Activated CD4-positive, alpha-beta T cell treated with anti-CD3 and anti-CD28 coated beads, Interleukin-2, amount 50 U/mL, for 48 hours (primary cell): ENCODE measurements at places on chromosomes 5 and 9.

- peak; percentile 4 for DNase-seq
Measured at GRCh38 chr5:78647838-78648358, 674 bp downstream of the LHFPL2 start.

DNA sequence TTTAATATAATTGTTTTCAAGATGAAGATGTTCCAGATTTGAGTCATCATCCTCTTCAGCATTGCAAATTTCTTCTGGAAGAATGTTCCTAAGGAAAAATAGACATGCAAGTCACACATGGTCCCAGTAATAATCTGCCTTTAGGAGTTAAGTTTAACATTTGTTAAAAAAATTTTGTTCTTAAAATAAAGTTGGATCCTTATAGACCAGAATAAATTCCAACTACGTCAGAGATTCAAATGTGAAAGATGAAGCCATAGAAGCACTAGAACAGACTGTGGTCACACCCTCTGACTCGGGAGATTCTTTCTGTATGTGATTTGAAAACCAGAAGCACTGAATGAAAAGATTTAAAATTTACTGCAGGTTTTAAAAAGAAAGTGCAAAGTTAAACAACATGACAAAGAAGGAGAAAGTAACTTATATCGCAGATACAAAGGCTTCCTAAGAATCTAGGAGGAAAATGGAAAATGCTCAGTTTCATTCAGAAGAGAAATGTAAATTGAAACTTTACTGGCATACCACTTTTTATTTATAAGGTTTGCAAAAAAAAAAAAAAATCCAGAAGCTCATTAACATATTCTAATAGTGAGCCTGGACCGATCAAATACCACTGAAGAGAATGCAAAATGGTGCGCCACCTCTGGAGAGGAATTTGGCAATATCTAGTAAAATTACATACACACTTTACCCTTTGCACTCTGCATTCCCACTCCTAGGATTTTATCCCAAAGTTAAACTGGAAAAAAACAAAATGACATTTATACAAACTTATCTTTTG is 14.3 kb upstream of the ASPN start:
- no peak for DNase-seq

- no peak for DNase-seq
Measured at GRCh38 chr9:127133739-127134167, 11.3 kb upstream of the ANGPTL2 start.

DNA sequence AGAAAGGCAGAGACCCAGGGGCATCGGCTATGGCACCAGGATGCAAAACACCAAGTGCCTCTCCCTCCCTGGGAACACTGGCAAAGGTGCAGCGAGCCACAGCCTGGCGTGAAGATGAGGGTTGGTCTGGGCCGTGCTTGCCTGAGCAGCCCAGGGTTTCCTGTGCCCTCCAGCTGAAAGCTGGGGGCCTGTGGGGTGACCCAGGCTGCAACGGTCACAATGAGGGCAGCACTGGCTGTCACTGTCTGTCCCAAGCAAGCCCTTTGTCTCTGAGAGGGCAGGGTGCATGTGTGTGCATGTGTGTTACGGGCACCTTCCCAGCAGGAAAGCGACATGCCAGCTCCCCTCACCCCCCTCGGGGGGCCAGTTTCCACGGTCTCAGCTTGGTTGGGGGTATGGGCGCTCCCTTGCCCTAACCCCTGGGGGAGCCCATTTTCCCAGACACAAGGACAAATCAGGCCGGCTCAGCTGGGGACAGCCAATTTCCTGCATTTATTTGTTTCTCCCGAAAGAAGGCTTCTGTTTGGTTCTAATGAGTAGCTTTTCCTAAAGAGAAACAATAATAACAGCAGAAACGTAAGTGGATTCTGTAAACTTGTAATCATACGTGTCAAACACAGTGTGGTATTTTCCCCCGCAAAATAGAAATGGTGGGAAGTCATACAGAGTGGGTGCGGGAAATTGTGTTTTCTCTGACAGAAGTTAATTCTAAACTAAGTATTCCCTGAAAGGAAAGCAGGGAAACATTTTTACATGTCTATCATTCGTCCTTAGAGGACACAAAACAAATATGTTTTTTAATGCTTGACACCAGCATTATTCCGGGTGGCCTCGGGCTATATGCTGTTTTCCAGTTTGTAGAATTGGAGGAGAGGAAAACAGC is 21.3 kb downstream of the MRPL36 start:
- DNase-seq: no peak

GRCh38 chr5:66927140-66927539 is 269.5 kb downstream of the CD180 start:
- DNase-seq: no peak

GRCh38 chr5:25090854-25091253 is 446.1 kb upstream of the CDH10 start:
- DNase-seq: no peak

- no peak for DNase-seq
Measured at GRCh38 chr9:6449645-6450044, 36.6 kb downstream of the UHRF2 start.

DNA sequence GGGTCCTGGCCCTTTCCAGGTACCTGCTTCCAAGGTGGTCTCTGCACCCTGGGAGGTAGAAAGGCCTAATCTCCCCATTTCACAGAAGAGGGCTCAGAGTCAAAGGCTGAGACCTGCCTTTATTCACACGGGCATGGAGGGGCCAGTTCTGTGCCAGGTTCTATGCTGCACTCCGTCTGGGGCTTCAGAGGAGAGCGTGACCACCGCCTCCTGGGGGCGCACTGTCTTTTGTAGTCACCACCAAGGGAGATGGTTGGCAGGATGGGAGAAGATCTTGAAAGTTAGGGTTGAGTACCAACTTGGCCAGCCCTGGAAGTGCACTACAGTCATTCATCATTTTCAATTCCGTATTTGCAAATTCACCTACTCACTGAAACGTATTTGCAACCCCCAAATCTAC is 23.7 kb upstream of the PRDM12 start:
- no peak for DNase-seq

- no peak for DNase-seq
Measured at GRCh38 chr5:101675510-101676219, 620.4 kb downstream of the SLCO4C1 start.

DNA sequence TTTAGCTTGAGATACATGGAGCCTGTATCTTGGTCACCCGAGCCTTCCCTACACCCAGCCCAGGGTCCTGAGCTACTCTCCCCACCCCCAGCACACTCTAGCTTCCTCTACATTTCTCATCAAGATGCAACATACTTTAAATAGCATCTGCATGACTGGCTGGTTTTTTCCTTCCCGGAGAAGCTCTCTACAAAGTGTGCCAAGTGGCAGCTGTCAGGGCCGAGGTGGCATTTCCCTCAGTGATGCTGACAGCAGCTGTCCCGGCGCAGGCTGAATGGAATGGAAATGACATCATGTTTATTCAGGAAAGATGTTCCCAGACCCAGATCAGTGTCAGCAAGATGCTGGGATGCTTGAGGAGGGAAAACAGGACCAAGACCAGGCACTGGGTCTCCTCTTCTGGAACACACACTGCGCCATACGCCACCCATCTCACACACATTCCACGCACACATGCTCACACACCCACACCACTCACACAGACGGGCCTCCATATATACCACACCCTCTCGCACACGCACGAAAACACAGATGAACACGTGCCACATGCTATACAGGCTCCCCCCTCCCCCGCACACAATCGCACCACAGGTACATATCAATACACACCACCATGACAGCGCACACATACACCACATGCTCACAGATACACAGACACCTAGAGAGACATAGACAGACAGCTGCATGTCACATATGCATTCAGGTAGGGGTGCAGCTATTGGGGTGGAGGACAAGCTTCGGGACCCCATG is 67.8 kb downstream of the LHX2 start:
- DNase-seq: no peak

- DNase-seq: no peak
Measured at GRCh38 chr5:31537851-31538250, 5.8 kb downstream of the C5orf22 start.

DNA sequence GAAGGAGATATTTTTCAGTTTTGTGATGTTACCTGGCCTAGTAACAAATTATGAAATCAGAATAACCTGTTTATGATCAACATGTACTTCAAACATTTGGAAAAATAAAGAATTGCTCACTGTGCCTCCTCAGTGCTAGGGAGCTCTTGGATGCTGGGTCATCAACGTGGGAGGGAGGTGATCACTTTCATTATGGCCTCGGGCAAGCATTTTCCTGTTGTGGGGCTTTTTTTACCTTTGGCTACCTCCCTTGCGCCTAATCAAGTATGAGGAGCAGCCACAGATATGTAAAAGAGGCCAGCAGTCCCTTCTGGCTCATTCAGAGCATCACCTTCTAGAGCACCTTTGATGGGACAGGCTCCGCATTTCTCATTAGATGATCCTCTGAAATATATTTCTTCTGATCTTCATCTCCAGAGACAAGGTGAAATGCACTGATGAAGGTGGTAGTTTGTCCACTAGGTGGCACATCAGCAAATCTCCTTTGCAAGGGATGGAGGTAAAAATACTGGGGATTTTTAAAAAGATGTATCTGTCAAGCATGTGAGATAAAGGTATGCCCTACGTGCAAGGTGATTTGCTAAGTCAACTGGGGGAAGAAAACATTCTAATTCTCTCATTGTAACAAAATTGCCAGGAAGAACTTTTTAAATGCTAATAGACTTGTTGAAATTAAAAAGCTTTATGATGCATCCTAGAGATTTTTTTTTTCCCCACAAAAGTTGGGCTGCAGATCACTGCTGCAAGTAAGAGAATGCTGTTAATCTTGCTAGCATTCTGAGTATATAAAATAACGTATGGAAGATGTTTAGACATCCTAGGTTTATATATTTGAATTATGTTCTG is 218.2 kb downstream of the MAST4 start:
- peak; percentile 38 for DNase-seq

DNA sequence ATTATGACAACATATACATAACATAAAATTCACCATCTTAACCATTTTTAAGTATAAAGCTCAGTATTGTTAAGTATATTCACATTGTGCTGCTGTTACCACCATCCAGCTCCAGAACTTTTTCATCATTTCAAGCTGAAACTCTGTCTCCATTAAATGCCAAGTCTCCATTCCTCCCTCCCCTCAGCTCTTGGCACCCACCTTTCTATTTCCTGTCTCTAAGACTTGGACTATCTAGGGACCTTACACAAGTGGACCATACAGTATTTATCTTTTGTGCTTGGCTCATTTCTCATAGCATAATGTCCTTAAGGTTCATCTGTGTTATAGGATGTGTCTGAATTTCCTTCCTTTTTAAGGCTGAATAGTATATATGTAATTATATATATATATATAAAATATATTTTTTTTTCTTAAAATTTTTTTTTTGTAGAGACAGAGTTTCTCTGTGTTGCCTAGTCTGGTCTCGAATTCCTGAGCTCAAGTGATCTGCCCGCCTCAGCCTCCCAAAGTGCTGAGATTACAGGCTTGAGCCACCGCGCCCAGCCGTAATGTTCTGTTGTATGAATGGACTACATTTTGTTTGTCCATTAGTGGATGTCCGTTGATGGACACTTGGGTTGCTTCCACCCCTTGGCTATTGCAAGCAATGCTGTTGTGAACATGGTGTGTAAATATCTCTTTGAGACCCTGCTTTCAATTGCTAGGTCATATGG is 72.3 kb downstream of the EHMT1 start:
- DNase-seq: no peak

GRCh38 chr9:125551781-125552180 is 155.2 kb downstream of the MAPKAP1 start:
- no peak for DNase-seq

DNA sequence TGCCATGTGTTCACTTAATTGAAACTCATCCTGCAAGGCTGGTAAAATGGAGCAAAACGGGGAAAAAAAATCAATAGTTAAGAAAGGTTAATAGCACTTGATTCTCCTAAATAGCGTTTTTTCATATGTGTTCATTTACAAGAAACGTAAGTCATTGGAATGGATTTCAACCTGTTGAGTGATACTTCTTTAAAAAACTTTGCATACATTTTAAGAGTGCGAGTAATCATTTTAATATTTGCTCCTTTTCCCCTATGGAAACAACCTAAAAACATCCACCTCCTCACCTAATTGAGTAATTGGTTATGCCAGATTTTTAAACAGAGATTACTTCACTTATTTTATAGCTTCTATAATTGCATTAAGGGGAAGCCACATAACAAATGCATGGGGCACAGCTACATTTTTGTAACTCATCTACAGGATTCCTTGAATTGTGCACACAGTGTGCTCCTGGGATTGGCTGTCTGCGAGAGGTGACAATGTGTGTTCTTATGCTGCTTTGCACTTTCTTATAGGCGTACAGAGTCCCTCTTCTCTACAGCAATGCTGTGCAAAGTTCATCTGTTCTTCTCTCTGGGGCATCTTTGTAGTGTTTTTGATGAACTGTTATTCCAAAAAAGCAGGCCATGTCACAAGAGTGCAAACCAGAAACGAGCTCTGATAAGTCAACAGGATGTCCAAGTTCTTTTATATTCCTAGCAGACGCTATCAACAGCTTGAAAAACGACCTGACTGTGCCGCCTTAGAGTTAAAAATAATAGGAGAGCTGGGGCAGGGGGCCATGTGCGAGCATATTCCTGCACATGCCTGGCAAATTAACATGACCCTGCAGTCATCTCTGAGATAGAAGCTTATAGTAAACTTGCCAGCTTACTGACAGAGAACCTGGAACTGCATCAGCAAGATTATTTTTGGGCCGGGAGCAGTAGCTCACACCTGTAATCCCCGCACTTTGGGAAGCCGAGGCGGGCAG is 117.9 kb downstream of the GOLPH3 start:
- DNase-seq: no peak

DNA sequence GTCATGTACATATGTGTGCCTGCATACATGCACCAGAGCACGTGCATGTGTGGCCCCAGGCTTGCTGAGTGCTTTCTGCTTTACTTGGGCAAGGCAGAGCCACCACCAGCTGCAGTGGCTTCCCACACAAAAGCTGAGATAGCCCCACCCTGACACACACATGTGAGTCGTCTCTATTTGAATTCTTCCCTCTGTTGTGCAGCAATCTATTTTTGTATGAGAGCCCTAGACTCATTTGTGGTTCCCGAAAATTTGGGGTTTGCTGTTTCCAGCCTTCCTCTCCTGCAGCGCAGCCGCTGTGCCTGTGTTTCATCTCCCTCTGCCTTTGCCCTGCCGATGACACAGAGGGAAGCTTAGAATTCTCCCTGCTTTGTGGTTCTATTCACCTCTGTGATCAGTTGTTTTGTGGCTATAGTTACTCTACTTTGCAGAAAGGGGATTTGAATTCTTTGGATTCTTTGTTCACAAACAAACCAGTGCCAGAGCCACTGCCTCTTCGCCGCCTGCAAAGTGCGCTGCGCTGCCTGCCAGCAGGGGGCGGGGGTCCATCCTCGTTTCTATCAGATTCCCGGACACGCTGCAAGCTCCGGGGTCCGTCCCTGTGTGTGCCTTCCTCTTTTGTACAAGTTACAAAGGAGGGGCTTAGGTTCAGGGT is 95.8 kb upstream of the DAP start:
- DNase-seq: peak; percentile 46
